Stimulated activated naive CD8-positive, alpha-beta T cell treated with anti-CD3 and anti-CD28 coated beads, Interleukin-15, amount 100 ng/mL, for 72 hours (primary cell): ENCODE measurements at places on chromosomes 16 and 17.

GRCh38 chr16:68079626-68080344 lies 5.4 kb upstream of the NFATC3 start:
- peak; percentile 88 for DNase-seq

- DNase-seq, result no peak
These were observed 15.4 kb upstream of the TMEM92 start for GRCh38 chr17:50258647-50259476.

DNA sequence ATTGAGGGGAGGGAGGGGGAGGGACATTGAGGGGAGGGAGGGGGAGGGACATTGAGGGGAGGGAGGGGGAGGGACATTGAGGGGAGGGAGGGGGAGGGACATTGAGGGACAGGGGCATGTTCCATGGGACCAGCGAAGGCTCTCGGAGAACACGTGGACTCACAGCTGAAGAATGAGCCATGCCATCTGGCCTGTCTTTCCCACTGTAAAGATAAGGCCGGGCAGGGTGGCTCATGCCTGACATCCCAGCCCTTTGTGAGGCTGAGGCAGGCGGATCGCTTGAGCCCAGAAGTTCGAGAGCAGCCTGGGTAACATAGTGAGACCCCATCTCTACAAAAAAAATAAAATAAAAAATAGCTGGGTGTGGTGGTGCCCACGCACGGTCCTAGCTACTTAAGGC lies 32.5 kb downstream of the RPH3AL start:
- no peak for DNase-seq

DNA sequence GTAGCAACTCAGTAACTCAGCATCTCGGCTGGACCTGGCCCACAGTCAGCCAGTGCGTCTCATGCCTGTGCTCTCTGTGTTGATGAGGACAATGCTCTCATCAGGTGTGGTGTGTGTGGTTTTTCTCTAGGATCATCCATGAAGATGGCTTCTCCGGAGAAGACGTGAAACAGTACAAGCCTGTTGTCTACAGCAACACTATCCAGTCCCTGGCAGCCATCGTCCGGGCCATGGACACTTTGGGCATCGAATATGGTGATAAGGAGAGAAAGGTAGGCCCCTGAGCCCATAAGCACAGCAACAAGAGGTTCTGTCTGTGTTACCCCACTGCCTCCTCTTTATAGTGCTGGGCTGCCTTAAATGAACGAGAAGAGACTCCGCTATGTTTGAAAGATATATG lies 84.5 kb downstream of the GNAO1 start:
- no peak for DNase-seq

DNA sequence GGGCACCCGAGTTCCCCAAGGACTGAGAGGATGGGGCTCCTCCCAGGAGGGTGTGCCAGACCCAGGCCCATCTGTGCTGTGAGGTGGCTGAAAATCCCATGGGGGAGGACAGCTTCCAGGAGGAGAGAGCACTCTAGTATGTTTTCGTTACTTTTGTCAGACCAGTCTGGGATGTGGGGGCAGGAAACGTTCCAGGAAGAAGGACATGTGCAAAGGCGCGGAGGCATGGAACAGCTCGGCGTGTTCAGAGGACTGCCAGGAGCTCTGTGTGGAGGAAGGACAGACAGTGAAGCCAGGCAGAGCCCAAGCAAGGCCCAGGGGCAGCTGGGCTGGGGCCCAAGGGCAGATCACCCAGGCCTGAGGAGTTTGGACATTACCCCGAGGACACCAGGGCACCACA lies 7.0 kb downstream of the CA4 start:
- DNase-seq, result no peak

- DNase-seq, result peak; percentile 69
These were observed 1.0 kb downstream of the EIF1 start for GRCh38 chr17:41689497-41690299.

- DNase-seq, result no peak
These were observed 9.2 kb downstream of the C17orf67 start for GRCh38 chr17:56824503-56824902.

DNA sequence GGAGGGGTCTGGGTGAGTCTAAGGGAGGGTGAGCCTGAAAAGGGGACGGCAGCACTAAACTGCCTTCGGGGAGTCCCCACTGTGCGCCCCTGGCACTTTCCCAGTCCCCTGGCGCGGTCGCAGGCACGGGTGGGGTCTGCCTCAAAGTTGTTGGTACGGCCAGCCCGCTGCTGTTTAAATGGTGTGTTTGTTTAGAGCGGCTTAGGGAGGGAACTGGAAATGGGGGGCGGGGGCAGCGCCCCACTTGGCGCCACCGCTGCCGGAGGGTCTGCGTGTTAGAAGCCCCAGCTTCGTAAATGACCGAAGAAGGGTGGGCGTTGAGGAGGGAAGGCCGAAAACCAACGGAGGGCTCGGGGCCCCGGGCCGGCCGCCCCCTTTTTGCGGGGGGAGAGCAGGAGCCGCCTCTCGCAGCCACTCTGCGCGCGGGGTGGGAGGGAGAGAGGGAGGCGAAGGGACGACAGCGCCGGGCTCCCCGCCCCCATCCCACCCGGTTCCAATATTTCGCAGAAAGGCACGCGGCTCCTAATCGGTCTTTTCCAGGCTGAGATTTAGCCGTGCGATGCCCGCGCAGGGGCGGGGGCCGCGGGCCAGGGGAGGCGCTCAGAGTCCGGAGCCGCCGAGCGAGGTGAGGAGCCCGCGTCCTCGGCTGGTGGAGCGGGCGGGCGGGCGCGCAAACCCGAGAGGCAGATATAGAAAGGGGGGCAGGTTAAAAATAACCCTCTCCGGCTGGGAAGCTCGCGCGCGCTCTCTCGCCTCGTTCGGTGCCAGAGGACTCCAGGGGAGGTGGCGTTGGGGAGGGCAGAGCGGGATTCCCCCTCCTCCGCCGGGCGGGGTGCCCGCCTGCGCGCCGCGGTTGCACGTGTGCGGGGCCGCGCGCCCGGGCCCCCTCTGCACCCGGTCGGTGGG lies 54.9 kb downstream of the SREBF1 start:
- DNase-seq, result peak; percentile 39

- DNase-seq, result no peak
These were observed 171.5 kb downstream of the IRF8 start for GRCh38 chr16:86070484-86070883.

DNA sequence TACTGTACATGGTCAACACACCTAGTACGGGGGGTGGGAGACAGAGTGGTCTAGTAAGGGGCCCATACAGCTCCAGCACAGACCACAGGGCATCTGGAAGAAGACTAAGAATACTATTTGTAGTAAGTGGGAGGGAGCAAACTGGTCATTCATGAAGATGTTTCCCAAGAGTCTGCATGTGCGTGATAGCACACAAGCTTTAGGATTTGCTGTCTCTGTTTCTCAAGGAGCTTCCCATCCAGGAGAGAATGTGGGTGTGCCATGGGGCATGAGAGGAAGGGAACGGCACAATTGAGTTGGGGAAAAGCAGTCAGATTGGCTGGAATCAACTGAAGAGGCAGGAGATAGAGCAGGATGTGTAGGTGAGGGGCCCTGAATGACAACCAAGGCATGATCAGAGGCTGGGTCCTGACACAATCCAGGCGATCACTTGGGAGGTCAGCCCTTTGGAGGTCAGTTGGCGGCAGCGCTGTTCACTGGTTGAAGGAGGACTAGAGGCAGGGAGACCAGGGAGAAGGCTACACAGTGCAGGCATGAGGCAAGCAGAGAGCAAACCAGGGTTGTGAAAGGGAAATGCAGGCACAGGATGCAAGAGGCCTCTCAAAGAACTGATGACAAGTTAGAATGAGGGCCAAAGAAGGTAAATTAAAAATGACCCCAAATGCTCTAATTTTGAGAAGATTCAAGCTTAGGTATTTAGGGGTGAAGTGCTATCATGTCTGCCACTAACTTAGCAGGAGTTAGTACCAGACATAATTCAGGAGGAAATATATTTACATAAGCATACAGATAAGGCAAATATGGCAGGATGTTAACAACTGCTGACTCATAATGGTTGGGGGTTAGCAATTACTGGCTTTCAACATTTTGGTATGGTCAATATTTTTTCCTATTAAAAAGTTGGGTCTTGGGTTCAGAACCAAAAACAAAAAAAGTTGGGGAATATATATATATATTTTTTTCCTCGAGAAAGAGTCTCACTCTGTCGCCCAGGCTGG lies 10.3 kb downstream of the UBE2O start:
- no peak for DNase-seq

GRCh38 chr17:75125984-75126383 lies 5.6 kb downstream of the NT5C start:
- no peak for DNase-seq

DNA sequence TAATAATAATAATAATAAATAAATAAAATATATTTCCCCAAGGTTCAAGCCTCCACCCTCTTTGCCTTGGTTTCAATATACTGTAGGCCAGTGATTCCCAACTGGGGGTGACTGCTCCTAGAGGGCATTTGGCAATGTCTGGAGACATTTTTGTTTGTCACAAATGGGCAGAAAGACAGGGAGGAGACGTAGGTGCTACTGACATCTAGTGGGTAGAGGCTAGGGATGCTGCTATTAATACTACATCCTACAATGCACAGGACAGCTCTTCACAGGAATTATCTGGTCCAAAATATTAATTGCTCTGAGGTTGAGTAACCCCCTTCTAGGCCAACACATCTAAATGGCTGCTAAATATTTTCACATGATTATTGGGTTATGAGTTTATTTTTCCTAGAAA lies 12.8 kb upstream of the PRR14 start:
- DNase-seq, result no peak

GRCh38 chr17:55281649-55282378 lies 17.1 kb downstream of the HLF start:
- DNase-seq, result no peak

- no peak for DNase-seq
These were observed 82.6 kb downstream of the CACNG1 start for GRCh38 chr17:67126983-67127382.

DNA sequence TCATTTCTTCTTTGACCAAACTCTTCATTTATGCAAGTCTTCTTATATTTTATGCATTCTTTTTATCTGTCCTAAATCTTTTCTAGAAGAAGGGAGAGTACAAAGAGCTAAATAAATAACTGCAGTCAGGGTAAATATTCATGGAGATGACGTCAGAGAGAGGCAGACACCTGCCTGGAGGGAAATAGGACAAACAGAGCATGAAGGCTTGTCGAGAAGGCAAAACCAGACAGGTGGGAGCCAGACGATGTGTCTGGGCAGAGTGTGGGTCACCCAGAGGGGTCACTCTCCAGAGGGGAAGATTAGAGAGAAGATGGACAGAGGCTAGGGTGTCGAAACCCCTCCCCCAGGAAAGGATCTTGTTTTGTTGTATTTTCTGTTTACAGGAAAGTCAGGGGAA lies 78.3 kb upstream of the RPL38 start:
- no peak for DNase-seq

- DNase-seq, result no peak
These were observed 28.8 kb downstream of the PRDM7 start for GRCh38 chr16:90048347-90048722.

DNA sequence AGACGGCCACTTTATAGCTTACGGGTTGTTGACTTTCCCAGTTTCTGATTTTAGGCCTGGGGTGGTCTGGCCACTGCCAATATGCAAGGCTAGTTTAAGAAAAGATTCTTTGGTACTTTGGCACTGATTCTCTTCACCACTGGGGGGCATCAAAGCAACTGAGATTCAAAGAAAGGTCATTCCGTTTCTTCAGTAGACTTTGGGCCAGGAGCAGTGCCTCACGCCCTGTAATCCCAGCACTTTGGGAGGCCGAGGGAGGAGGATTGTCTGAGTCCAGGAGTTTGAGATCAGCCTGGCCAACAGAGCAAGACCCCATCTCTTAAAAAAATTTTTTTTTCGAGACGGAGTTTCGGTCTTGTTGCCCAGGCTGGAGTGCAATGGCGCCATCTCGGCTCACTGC lies 53.0 kb downstream of the RPA1 start:
- no peak for DNase-seq

DNA sequence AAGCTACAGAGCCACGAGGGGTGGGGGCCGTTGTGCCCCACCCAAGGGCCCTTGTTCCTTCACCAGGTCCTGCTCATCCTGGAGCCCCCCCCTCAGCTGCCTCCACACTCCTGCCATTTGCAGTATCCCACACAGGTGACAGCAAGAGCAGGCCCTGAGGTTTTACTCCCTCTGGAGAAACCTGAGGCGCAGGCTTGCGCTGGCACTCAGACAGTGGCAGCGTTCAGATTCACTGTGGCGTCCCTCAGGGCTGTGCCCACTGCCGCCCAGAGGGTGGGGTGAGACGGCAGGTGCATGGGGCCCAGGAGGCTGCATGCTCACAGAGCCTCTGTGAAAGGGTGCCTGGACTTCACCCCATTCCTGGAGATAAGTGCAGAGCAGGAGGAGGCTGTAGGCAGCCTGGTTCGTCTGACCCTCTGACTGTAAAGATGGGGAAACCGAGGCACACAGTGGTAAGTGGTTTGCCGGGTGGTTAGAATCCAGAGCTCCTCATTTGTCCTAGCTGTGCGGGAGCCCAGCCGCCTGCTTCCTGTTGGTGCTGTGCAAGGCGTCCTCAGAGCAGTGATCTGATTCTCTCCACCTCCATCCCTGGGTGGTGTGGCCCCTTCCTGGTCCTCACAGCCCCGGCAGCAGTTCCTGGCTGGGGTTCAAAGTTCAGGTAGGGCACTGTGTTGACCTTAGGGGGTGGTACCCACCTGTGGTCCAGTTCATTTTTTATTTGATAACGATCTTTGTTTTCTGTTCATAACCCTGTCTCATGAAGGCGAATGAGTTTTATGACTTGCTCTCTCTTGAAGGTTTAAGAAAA lies 1.6 kb downstream of the SPIRE2 start:
- no peak for DNase-seq

- no peak for DNase-seq
These were observed 8.9 kb upstream of the WSCD1 start for GRCh38 chr17:6061290-6061689.

GRCh38 chr16:88045820-88046303 lies 94.6 kb downstream of the BANP start:
- no peak for DNase-seq

DNA sequence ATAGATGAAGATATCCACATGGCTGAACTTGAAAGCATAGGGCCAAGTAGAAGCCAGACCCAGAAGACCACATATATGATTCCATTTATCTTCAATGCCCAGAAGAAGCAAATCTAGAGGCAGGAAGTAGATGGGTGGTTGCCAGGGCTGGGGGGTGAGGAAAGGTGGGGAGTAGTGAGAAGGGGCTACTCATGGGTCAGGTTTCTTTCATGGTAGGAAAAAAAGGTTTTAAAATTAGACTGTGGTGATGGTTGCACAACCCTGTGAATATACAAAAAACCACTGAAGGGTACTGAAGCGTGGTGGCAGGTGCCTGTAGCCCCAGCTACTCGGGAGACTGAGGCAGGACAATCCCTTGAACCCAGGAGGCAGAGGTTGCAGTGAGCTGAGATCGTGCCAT lies 5.4 kb downstream of the CD2BP2 start:
- DNase-seq, result no peak

- no peak for DNase-seq
These were observed 863.2 kb upstream of the GOT2 start for GRCh38 chr16:59597269-59597668.

DNA sequence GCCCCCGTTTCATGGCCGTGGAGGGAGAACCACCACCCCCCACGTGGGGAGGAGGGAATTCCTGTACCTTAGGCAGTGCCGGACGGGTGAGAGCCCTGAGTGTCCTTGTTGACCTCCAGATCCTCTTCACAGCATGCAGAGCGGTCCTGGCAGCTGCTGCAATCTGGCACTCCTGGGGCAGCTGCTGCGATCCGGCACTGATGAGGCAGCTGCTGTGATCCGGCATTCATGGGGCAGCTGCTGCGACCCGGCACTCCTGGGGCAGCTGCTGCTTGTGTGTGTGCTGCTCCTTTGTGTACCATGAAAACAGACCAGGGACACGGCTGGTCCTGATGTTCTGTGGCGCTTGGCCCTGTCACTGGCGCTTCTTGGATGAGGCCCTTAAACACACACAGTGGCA lies 12.8 kb downstream of the ZNF778 start:
- DNase-seq, result no peak
